Bladder microvascular endothelial cell (primary cell): ENCODE measurements at places on chromosomes 5 and 9. TPM values are rescaled to one million over a fixed set of nuclear protein-coding genes. Genes with fewer than 3 reads are reported as not detected.

The AGXT2 gene
- total RNA-seq = not detected in 2 replicates

The OR1J1 gene
- total RNA-seq = not detected in 2 replicates

The LMAN2 gene
- 332 and 421 TPM in 2 replicates for total RNA-seq

The PCDHB3 gene
- total RNA-seq = 0.32 and 1.2 TPM in 2 replicates
